Tibial nerve (tissue), 4 donors: ENCODE measurements at places on chromosomes 16 and 17. TPM values are rescaled to one million over a fixed set of nuclear protein-coding genes. Genes with fewer than 3 reads are reported as not detected.

GRCh38 chr16:27174007-27174406, 29.3 kb upstream of the KDM8 start:
- DNase-seq: no peak
- H3K4me1 ChIP-seq: peaks cover 7% of the 10 kb centered on the region
- H3K27me3 ChIP-seq: no peaks in the 10 kb centered on the region
- H3K27ac ChIP-seq: no peak overlapping the region

CNTNAP4 gene
- not detected for total RNA-seq

- no peaks in the 10 kb centered on the region for H3K4me1 ChIP-seq
- no peak for DNase-seq
- no peaks in the 10 kb centered on the region for H3K36me3 ChIP-seq
- no peak overlapping the region for H3K4me3 ChIP-seq
Measured at GRCh38 chr16:25707982-25708583, 16.3 kb downstream of the HS3ST4 start.

TEX14 gene
- under 0.01 TPM for total RNA-seq

DNA sequence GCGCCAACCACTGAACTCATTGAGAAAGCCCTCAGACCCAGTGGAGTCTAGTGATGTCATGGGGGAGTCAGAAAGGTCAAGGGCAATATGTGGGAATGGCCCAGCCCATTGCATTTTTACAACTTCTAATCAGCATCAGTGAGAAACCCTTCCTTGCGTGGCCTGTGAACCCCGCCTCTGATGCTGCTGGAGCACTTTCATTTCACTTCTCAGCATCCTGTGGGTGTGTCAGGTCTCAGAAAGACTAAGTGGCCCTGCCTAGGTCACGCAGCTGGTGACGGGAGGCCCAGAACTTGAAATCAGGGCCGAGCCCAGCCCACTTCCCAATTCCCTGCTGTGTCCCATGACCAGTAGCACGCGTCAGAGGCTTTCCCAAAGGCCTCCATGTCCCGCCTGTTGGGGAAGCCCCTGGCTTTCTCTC, 6.1 kb downstream of the DNAI2 start:
- H3K4me3 ChIP-seq: no peak overlapping the region
- H3K4me1 ChIP-seq: no peaks in the 10 kb centered on the region
- no peak for DNase-seq
- H3K36me3 ChIP-seq: no peaks in the 10 kb centered on the region
- H3K27me3 ChIP-seq: no peaks in the 10 kb centered on the region
- no peak overlapping the region for H3K27ac ChIP-seq

PPP1R9B gene
- total RNA-seq: 38.4 TPM
